ENCODE measurements at places on chromosomes 6 and 20. TPM values are rescaled to one million over a fixed set of nuclear protein-coding genes. Genes with fewer than 3 reads are reported as not detected.

DNA sequence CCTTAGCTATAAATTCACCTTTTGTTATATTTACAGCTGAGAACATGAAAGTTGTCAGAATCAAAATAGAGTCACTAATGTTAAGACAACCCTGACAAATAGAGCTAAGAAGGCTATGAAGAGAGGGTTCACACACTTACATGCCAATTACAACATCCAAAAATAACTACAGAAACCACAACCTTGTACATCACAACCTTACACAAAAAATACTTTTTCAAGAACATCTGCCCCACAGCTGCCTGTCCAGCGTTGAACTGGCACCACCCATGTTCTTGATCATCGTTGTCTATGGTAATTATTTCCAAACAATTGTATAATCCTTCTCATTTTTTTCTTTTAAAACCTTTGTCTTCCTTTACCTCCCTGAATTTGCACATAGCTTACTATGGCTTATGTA, 231.2 kb upstream of the FKBP1C start:
- H3K4me1 ChIP-seq, result no peaks in the 10 kb centered on the region
- no peaks in the 10 kb centered on the region for H3K27me3 ChIP-seq
- no peak for DNase-seq

The CRISP3 gene
- not detected for total RNA-seq

The CYP24A1 gene
- total RNA-seq, result not detected

DNA sequence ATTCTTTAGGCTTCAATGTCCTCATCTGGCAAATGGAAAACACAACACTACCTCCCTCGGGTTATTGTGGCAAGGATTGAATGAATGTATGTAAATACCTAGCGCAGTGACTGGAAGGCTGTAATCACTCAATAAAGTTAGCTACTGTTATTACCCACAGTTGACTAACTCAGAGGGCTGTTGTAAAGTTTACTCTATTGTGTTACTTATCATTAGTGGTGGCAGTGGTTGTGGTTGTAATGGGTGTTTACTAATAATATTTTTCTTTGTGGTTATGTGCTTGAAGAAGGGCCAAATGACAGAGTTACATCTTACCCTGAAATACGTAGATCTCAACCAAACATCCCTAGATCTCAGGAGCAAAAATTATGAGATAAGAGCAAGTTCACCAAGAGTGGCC, 42.0 kb upstream of the PXDC1 start:
- no peaks in the 10 kb centered on the region for H3K27me3 ChIP-seq
- H3K36me3 ChIP-seq, result no peaks in the 10 kb centered on the region

- no peak overlapping the region for H3K4me3 ChIP-seq
- no peaks in the 10 kb centered on the region for H3K4me1 ChIP-seq
- H3K36me3 ChIP-seq, result no peaks in the 10 kb centered on the region
Measured at GRCh38 chr20:8811801-8812594, 256.9 kb upstream of the PLCB4 start.

DNA sequence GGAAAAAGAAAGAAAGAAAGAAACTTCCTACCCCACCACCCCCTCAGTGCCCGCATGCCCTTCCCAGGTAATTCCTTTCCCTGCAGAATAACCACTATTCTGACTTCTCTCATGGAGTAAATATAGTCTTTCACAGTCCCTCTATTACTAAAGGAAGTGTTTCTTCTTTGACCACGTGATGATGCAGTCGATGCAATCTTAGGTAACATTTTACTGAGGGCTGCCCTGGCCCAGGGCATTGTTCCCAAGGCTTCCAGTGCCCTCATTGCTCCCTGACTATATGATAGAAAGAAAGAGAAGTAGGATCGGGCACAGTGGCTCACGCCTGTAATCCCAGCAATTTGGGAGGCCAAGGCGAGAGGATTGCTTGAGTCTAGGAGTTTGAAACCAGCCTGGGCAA, 29.1 kb downstream of the ARHGAP40 start:
- no peak overlapping the region for H3K4me3 ChIP-seq
- no peaks in the 10 kb centered on the region for H3K36me3 ChIP-seq
- no peak overlapping the region for H3K27ac ChIP-seq
- no peak for DNase-seq
- H3K27me3 ChIP-seq, result no peaks in the 10 kb centered on the region

DNA sequence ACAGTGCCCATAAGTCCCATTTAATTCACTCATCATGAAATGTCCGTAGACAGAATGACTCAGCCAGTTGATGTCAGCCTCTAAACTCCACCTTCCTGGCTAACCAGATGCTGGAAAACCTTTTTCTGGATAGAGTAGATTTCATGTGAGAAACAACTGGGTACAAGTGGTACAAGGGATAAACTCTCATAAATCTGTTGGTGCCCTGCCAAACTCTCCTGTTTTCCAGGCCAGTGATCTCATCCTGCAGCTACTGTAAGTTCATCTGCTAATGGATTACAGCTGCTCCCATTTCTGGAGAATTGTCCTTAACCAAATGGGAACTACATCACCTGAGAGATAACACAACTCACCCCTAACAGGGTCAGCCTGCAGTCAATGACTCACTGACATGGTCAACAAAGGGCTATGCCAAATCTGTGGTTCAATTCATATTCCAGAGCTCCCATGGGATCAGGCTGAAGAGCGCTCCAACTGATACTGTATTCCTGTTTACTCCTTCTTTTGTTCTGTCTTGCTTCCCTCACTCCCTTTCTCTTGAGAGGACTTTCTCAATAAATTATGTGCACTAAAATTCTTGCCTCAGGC, 210.1 kb upstream of the HDDC2 start:
- no peaks in the 10 kb centered on the region for H3K27me3 ChIP-seq
- no peaks in the 10 kb centered on the region for H3K4me1 ChIP-seq
- H3K36me3 ChIP-seq, result no peaks in the 10 kb centered on the region
